Calu3 (cell line): ENCODE measurements at places on chromosomes 16 and 17.

- DNase-seq, result no peak
Observed at GRCh38 chr16:5319799-5320198, 222.2 kb upstream of the EEF2KMT start.

DNA sequence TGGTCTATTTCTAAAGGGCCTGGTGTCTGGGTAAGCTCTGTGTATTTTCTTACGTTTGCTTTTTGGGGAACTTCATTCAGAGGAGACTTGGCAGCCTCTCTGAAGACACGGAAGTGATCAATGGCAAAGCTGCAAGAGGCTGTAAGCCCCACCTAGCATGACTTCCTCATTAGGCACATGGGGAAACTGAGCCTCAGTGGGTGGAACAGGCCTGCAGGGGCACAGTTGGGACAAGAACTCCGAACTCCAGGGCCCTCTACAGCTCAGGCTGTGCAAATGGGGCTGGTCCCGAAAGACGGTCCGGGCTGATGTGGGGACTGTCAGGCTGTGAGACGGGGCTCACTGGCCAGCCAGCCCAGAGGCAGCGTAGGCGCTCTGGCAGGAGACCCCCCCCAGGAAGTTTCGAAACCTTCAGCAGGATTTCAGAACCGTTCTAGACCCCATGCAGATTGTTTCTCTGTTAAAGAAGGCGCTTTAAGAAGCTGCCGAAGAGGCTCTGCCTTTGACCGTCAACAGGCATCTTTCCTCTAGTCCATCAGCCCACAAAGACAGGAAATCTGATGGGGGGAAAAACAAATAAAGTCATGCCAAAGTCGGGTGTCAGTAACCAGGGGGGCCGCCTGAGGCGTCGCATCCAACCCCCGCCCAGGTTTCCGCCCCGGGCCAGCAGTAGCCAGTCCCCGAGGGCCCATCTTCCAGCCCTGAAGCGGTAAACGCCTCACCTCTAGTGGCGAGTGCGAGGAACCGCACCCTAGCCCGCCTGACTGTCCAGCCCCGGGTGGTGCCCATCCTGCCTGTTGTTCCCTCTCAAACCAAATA, 79.8 kb upstream of the TBC1D3K start:
- peak; percentile 95 for DNase-seq

- no peak for DNase-seq
Observed at GRCh38 chr17:46020023-46020761, 21.1 kb downstream of the STH start.

DNA sequence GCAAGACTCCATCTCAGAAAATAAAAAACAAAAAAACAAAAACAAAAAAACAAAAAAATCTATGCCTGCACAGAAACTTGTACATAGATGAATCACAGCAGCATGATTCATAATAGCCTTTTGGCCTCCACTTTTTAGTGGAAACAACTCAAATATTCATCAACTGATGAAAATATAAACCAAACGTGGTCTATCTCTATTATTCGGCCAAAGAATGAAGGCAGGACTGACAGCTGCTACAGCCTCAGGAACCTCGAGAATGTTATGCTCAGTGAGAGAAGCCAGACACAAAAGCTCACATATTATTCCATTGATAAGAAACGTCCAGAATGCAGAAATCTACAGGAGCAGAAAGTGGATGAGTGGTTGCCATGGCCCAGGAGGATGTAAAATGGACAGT, 19.8 kb downstream of the PPL start:
- no peak for DNase-seq

DNA sequence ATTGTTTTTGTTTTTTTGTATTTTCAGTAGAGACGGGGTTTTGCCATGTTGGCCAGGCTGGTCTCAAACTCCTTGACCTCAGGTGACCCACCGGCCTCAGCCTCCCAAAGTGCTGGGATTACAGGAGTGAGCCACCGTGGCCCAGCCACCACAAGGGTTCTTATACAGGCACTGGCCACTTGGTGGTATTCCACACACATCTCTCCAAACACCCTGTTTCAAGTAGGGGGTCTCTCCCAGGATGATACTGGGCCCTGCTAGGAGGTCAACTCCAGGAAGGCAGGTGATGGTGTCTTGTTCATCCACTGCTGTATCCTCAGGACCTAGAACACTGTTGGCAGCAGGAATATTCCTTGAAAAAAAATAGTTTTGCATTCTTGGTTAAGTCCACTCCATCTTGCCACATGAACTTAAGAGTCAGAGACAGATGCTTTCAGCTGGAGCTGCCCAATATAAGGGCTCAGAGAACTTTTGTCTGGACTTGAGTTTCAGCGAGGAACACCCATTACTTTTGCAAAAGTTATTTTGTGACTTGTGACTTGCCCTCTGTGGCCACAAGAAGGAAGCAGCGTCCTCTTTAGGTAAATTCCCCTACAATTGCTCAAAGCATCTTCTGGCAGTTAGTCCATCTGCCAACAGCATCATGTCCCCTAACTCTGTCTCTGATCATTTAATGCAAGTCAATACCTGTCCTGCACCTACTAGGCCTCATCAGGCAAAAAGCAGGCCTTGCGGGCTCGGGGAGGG, 7.4 kb upstream of the EEF2K start:
- DNase-seq, result no peak

DNA sequence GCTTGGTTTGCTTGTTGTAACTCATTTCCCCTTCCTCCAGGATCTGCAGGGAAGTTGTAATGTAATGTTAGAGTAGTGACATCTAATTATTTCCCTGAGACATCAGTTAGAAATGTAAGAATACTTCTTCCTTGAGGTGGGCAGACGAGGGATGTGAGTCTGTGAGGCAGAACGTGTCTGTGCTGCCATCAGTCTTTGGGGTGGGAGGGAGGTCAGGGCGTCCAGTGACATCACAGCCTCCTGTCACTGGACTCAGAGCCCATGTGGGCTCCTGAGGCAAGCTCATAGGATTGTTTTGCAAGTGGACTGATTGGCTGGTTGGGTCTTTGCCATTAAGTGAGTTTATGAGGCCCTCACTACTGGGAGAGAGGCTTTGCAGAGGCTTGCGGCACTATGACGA, 188.8 kb downstream of the CCDC182 start:
- DNase-seq, result no peak

DNA sequence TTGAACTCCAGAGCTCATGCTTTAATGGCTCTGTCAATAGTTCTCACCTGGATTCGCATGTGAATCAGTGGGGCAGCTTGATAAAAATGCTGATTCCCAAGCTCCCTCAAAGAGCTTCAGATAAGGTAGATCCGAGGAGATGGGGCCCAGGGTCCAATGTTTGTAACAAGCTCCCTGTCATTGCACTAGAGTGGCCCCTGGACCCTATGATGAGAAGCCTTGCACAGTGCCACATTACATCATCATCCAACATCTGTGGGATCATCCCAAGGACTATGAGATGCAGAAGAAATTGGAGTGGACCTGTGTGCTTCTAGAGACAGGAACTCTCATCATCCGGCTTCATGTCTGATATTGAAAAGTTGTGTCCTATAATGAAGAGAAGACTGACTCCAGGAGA, 340.8 kb downstream of the SHISA9 start:
- DNase-seq, result no peak

DNA sequence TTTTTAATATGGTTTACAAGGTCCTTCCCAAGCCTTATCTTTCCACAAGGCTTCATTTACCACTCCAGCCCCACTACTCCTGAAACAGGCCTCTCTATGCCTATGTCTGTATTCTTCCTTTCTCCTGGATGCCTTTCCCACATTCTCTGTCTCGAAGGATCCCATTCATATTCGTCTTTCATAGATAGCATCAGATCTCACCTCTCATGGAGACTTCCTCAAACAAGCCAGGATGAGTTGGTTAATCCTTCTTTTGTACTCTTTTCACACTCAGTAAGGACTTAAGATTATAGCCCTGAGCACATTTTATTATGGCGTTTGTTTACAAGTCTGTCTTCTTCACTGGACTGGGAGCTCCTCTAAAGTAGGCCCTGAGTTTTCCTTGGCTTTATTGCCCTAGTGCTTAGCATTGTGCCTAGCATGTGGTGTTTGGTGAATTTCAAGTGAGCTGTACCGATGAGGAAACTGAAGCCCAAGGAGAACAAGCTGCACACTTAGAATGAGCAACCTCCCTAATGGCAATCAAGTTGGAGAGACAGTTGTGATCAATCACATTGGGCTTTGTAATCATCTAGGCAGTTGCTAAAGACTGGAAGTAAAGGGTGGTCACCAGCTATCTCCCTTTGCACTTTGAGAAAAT, 10.0 kb upstream of the TBX4 start:
- DNase-seq, result no peak

DNA sequence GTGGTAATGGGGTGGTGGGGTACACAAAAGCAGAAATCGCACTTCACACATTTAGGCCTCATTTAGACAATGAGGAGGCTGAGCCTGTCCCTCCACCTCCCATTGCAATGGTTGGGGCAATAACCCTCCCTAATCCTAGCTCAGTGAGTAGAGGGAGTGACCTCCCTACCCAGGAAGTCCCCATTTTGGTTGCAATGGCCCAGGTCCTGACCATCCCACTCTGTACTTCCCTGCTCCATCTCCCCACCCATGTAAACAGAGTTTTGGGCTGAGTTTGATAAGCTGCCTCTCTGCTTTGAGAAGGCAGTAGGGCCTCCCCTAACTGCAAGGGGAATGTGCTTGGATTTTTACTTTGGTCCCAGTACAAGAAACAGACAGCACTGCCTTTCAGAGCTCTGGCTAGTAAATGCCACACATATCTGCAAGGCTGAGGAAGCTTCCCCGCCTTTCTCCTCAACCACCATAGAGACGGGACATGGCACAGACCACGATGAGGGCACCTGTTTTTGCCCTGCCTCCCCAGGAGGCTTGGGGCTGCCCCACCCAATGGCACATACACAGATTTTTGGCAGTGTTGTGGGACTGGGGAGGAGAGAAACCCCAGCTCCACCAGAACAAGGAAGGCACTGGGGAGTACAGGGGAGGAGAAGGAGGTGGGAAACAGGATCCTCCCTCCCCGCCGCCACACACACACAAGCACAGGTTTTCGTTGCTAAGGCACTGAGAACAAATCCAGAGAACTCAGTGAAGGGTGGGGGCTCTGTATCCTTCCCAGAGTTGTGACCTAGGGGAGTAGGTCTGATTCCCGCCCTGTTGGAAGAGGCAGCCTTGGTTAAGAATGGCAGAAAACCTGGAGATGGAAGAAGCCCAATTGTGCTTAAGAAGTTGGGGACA, 7.3 kb downstream of the VAT1 start:
- DNase-seq, result no peak

DNA sequence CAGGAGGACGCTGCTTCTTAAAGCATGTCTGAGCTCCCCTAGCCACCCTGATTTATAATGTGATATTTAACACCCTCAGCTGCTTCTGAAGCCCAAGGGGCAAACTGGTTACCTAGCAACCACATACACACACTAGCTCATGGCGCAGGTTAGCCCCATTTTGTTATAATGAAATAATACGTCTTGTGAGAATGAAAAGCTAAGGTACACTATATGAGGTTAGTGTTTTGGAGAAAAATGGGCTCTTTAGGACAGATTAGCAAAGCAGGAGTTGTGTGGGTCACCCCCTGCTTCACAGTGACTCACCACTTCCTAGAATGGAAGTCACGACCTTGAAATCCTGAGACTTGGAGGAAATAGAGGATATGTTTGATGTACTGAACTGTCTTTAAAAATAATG, 404.8 kb upstream of the HSBP1 start:
- no peak for DNase-seq

GRCh38 chr17:4913994-4914393, 11.1 kb upstream of the CHRNE start:
- no peak for DNase-seq

DNA sequence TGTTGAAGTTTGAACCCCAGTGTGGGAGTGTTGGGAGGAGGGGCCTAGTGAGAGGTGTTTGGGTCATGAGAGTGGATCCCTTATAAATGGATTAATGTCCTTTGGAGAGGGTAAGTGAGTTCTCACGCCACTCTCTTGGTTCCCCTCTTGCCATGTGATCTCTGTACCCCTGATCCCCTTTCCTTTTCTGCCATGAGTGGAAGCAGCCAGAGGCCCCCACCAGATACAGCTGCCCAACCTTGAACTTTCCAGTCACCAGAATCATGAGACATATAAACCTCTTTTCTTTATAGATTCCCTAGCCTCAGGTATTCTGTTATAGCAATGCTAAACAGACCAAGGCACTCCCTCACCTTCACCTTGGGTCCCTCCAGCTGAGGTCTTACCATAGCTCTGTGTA, 7.4 kb downstream of the SLC6A2 start:
- DNase-seq, result no peak

GRCh38 chr17:47789611-47790561, 31.7 kb downstream of the OSBPL7 start:
- peak; percentile 42 for DNase-seq

DNA sequence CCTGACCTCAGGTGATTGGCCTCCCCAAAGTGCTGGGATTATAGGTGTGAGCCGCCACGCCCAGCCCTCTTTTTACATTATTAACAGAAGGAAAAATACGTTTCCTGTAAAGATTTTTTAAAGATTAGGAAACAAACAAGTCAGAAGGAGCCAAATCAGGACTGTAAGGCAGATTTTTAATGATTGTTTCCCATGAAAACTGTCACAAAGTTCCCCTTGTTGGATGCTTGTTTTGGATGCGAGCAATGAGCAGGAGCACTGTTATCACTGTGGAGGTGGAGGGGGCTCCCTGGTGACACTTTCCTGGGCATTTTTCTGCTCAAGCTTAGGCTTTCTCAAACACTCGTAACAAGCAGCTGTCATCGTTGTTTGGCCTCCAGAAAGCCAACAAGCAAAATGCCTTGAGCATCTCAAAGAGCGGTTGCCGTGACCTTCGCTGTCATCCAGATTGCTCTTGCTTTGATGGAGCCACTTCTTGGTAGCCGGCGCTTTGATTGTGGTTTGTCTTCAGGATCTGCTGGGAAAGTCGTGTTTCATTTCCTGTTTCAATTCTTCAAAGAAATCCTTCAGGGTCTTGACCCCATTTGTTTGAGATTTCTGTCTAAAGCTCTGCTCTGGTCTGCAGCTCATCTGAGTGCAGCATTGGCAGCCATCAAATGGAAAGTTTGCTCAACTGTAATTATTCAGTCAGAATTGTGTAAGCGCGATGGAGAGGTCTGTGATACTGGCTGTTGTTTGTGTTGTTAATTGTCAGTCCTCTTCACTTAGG, 128.7 kb downstream of the RPTOR start:
- DNase-seq, result no peak

DNA sequence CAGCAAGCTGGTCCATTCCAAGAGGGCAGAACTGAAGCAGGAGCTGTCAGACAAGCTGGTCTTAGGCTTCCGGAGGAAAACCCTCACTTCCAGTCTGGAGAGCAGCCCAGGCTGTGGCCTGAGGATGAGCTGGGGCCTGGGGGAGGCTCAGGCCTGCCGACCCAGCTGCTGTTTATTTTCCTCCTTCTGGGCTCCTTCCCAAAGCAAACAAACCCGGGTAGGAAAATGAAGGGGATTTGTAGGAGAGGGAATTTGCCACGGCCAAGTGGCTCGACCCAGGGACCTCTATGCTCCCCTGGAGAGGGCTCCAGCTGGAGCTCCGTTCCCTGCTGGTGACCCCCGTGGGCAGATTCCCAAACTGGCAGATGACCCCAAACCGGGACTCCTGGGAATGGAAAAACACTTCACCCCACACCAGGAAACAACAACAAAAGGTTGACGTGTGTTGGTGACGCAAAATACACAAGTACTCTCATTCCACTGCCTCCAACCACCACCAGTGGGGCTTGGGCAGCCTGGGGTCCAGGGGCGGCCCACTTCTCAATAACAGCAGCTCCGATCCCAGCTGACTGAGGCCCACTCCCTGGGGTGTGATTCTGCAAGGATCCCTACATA, 8.8 kb downstream of the JUP start:
- peak; percentile 50 for DNase-seq

- peak; percentile 35 for DNase-seq
Observed at GRCh38 chr17:29929006-29929532, 959 bp downstream of the SSH2 start.
